ENCODE measurements at places on chromosomes 1 and 21.

DNA sequence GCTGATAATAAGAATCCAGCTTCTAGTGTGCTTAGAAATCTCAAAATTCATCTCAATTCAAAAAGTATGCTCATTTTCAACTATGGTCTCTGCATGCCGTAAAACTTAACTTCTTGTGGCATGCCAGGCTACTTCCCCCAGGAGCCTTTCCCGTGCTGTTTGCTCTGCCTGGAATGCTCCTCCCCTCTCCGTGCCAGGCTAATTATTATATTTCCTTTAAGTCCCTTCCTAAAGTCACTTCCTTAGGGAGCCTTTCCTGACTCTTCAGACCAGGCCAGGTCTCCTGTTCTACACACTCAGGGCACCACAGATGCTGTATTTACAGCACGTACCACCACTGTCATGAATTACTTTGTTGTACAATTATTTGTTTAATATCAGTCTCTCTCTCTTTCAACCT is 67.1 kb upstream of the PPP2R5A start:
- DNase-seq, result no peak

GRCh38 chr21:24280596-24280995 is 1326.7 kb downstream of the MRPL39 start:
- DNase-seq, result no peak

GRCh38 chr1:184836934-184837895 is 82.6 kb upstream of the EDEM3 start:
- no peak for DNase-seq

- DNase-seq, result no peak
These were observed 1166.7 kb downstream of the NCAM2 start for GRCh38 chr21:22164912-22165311.

- DNase-seq, result no peak
These were observed 5.9 kb downstream of the IL22RA1 start for GRCh38 chr1:24136956-24137539.

GRCh38 chr1:241821363-241821762 is 26.6 kb upstream of the EXO1 start:
- DNase-seq, result no peak
